ENCODE measurements at places on chromosomes 6 and 20. TPM values are rescaled to one million over a fixed set of nuclear protein-coding genes. Genes with fewer than 3 reads are reported as not detected.

DNA sequence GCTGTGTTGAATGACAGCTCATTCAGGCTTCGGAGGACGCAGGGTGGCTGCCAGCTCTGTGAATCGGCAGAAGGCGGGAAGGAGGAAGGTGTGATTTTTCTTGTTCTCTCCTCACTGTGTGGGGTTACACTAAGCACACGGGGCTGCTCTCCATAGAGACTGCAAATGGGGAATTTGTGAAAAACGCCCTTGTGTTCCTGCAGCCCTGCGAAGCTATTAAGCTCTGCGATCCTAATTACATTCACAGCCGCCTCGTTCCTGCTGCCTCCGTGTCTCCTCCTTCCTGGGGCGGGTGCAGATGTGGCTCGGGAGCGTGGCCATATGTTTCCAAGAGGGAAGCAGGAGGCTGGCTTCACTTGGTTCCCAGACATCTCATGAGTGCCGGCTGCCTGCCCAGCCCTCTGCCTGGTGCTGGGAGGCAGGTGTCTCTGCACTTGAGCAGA lies 124.0 kb downstream of the TOX2 start:
- DNase-seq = no peak

Gene CST2
- total RNA-seq = not detected

- DNase-seq = no peak
These were observed 339.6 kb upstream of the NOX3 start for GRCh38 chr6:155795173-155795796.

Gene RHAG
- not detected for total RNA-seq

Gene GLP1R
- total RNA-seq = 2.6 TPM

Measured in H1 (cell line).